Urinary bladder (tissue), 4 donors: ENCODE measurements at places on chromosomes 12 and 14. TPM values are rescaled to one million over a fixed set of nuclear protein-coding genes. Genes with fewer than 3 reads are reported as not detected.

DNA sequence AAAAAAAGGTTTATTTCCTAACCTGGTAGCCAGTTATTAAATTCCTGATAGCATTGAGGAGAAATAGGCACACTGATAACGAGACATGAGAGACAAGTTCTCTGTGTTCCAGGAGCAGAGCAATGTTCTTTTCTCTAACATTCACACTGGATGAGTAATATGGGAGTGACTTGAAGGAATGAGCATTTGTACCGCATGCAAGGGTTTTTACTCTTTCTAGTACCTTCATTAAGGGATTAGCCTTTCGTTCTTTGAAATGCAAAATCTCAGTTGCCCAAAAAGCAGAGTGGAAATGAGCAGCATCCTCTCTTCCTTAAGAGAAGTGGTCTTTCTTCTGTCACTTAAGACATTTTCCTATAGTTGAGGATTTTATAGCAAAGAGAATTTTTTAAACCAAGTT lies 54.7 kb downstream of the FGD4 start:
- DNase-seq = no peak

Gene TCL1B
- polyA plus RNA-seq = not detected

DNA sequence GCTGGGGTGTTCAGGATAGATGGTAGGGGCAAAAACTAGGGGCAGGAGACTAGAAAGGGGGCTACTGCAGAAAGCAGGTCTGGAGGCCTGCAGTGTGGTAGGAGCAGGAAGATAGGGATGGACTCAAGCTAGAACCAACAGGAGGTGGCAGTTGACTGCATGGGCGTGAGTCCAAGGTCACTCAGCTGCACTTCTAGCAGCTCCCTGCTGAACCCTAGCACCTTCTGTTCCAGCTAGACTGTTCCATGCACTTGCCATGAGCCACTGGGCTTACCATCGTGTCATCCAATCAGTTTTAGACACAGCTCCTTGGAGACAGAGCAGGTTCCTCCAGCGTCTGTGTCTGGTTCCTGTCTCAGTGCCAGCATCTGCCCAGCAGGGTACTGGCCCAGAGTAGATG lies 11.3 kb upstream of the KRT8 start:
- DNase-seq = no peak

Gene SMIM41
- 5.5 TPM for polyA plus RNA-seq

- no peak for DNase-seq
Measured at GRCh38 chr14:34776611-34777010, 62.2 kb upstream of the CFL2 start.

- no peak for DNase-seq
Measured at GRCh38 chr12:89468017-89468416, 56.6 kb downstream of the GALNT4 start.

GRCh38 chr12:27034607-27035293 lies 12.4 kb downstream of the MED21 start:
- DNase-seq = no peak

DNA sequence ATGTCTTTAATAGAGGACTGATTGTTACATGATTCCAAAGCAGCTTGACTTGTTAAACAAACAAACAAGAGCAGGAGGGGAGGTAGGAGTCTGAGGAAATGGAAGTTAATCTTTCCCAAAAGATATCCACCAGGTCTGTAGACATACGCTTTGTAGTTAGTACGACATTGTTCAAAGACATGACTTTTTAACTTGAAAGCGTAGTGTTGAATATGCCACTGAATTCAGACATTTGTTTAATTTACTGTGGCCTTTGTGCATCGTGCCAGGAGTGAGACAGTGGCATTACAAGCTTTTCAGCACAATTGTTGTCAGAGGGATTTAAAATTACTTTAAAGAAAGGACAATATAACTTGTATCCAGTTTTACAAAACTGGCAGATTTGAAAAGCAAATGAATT lies 53.0 kb downstream of the SAV1 start:
- no peak for DNase-seq

DNA sequence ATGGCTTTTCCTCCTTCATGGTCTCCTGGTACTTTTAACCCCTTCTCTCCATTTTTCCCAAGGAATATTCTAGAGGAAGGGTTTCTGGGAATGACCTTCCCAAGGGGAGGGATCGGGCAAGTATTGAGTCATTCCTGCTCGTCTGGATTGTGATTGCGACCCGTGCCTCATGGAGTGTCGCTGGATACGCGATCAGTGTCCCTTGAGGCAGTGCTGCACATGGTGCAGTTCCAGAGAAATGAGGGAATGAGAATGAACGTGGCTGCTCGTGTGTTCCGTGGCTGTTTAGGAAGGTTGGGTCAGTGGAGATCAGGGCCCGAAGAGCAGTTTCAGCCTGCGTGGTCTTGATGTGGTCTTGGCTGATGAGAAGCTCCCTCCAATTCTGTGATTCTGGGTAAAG lies 234.4 kb downstream of the CACNA1C start:
- DNase-seq = no peak

DNA sequence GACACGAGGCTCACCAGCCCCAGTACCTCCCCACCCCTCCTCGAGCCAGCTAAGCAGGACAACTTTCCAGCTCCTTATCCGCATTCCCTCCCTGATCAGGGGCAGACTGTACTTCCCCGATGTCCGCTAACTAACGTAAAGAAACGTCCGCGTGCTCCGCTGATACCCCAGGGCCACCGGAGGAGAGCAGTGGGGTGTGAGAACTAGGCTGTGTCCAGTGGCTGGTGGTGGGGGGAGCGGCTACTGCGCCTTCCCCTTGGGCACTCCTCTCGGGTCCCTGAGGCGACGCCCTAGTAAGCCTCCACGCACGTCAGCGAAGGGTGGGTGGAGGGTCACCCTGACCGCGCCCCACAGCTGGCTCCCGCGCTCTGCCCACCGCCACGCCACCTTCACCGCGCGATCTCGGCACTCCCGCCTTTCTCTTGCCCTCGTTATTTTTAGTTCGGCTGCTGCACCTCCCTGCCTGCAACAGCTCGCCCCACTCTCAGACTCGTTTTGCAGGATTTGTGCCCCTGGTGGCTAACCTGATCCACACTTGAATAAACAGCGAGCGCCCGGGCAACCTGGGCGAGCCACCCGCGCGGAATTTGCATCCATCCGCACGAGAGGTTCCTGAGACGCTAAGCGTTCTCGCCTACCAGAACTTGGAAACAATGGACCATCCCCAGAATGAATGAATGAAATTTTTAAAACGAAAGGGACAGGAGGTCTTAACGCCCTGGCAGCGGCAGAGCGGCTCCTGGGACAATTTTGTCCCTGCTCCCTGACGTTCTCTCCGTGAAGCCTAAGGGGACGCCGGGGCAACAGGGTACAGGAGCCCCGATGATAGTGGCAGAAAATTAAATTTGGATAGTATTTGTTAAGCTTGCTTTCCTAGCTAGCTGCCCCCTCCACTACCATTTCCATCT lies 6.9 kb upstream of the BMP4 start:
- DNase-seq = no peak

DNA sequence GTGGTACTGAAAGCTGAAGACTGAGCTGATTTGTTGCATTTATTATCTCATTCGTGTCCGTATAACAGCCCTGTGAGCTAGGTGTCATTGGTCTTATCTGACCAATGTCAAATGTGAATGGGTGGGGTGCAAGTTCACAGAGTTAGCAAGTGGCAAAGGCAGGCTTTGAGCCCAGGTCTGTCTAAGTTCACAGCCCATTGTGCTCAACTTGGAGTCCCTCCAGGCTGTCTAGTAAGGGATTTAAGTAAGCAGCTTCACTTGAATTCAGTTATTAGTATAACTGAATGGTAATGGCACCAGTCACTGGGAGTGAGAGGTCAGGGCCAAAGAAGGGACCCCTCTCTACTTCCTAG lies 8.5 kb downstream of the C1S start:
- DNase-seq = no peak

DNA sequence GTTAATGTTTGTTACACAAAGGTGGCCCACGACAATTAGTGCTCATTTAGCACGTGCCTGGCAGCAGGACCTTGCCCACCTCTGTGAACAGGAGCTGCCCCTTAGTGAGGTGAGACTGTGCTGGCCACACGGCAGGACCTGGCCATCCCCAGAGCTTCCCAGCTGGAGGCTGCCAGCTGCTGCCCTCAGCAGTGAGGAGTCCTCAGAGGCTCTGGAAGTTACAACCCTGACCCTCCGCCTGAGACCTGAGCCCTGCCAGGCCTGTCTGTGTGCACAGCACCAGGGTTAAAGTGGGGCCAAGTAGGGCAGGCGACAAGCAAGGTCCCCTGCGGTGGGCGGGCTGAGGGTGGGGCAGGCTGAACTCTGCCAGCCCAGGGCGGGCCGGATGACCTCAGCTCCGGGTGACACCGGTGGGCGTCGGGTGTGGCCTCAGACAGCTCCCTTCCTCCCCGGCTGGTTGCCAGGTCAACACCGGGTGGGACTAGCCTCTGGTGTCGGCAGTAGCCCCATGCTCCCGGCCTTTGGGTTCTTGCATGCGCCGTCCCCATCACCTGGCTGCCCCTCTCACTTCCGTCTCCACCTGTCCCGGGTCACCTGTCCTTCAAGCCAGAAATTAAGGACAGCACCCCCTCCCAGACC lies 9.2 kb upstream of the LBHD2 start:
- DNase-seq = no peak

DNA sequence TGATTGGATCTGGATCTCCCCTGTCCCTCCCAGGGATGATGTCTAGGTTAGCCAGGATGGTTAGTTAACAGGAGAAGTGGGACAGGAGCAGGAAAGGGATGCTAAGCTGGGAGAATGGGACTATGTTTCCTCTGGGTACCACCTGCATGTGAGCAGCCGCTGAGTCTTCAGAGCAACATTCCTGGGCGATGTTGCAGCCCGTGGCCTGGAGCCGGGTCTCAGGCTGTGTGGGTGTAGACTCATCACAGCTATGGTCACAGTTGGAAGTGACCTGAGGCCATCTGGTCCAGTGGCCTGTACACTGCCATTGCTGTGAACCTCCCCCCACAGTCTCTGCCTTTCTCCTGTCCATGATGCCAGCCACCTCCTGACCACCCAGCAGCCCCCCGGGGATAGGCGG lies 422.6 kb downstream of the DPF3 start:
- DNase-seq = no peak

- no peak for DNase-seq
Measured at GRCh38 chr12:80193865-80194264, 94.5 kb downstream of the OTOGL start.

- DNase-seq = no peak
Measured at GRCh38 chr14:21723431-21724045, 49.9 kb upstream of the OR4E1 start.

Gene NUMB
- polyA plus RNA-seq = 52.3 TPM
